CD8-positive, alpha-beta memory T cell (primary cell): ENCODE measurements at places on chromosomes 3 and 15.

- H3K27me3 ChIP-seq: no peaks in the 10 kb centered on the region
- no peak overlapping the region for H3K4me3 ChIP-seq
- DNase-seq: no peak
- H3K36me3 ChIP-seq: no peaks in the 10 kb centered on the region
These were observed 99.2 kb downstream of the FHIT start for GRCh38 chr3:61152071-61152470.

- H3K27me3 ChIP-seq: no peaks in the 10 kb centered on the region
- no peaks in the 10 kb centered on the region for H3K36me3 ChIP-seq
- no peak for DNase-seq
- peaks cover 28% of the 10 kb centered on the region for H3K4me1 ChIP-seq
- H3K4me3 ChIP-seq: no peak overlapping the region
- no peak overlapping the region for H3K27ac ChIP-seq
These were observed 162.7 kb upstream of the IQSEC1 start for GRCh38 chr3:13235897-13236296.

DNA sequence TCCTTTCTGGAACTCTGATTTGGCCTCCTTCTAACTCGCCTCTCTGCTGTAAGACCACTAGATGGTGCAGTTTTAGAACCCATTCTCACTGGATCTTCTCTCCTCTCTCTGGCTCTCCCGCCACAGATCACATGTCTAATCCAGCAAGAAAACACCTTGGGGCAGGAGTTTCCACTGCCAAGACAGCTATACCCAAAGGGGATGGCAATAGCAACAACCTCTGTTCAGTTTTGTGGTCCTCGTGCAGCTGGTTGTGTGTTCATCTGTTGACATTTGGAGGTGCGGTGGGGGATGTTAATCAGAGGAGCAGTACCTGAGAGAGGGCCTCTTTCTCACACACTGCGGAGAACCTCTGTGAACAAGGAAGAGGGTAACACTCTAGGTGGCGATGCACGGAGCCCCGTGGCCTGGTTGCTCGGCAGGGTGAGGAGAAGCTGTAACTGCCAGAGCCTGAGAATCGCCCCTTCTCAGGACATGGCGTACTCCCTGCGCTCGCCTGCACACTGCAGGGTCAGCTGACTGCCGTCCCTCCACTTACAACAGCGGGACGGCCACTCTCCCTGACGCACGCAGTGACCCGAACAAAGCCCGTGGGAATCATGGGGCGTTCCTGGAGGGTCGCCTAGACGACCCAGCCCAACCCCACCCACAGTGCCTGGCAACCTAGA, at the start of gene TEX55:
TEX55 (plus strand) TSS at position 666 of the 668 bp plus-strand sequence. CDS start 25 bp downstream, outside the sequence.
- no peak for DNase-seq
- H3K27me3 ChIP-seq: no peaks in the 10 kb centered on the region
- no peaks in the 10 kb centered on the region for H3K4me1 ChIP-seq
- H3K27ac ChIP-seq: no peak within 1 kb of the TSS
- no peak within 1 kb of the TSS for H3K4me3 ChIP-seq

DNA sequence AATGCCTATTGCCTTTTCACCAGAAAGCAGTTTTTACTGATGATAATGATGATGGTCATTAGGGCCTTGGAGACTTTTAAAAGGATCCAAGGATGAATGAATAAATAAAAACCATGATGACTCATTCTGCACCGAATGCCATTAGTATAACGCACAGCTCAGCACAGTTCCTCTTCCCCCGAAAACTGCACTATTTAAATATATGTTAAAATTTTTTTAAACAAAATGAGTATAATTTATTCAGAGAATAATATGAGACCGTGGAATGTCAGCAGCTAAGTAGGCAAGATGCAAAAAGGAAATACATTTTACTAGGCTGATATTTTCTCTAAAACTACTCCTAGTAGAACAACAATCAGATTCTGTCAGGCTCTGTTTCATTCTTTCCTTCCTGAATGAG, 83.4 kb upstream of the NANOGP8 start:
- DNase-seq: no peak
- no peak overlapping the region for H3K27ac ChIP-seq
- H3K4me3 ChIP-seq: no peak overlapping the region
- no peaks in the 10 kb centered on the region for H3K27me3 ChIP-seq

GRCh38 chr15:62899090-62899493, 143.5 kb upstream of the TPM1 start:
- no peak overlapping the region for H3K4me3 ChIP-seq
- DNase-seq: no peak
- no peaks in the 10 kb centered on the region for H3K4me1 ChIP-seq
- H3K27ac ChIP-seq: no peak overlapping the region

DNA sequence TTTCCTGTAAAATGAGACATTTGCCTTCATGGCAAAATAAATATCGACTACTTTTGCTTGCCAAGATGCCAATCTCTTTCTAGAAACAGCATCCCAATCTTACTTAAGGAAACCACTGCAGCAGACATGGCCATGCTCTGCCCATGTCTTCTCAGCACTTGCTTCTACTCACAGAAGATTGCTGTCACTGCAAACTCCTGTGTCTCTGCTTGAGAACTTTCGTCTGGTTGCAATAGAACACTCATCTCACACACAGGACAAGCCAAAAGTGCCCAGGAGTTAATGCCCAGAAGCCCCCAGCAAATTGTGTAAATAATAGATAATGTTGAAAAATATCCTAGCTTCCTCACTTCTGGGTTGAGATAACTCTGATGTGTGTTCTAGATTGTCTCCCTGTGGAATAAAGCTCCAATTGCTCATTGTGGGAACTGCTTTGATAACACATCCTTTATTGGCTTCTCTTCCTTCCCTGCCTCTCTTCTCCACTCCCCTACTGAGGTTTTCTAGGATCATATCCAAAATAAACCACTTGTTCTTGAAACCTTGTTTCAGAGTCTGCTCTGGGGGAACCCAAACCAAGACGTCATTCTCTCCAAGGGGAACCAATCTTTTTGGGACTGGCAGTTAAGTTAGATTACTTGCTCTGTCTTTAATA, 156.3 kb upstream of the STRIT1 start:
- H3K36me3 ChIP-seq: no peaks in the 10 kb centered on the region

DNA sequence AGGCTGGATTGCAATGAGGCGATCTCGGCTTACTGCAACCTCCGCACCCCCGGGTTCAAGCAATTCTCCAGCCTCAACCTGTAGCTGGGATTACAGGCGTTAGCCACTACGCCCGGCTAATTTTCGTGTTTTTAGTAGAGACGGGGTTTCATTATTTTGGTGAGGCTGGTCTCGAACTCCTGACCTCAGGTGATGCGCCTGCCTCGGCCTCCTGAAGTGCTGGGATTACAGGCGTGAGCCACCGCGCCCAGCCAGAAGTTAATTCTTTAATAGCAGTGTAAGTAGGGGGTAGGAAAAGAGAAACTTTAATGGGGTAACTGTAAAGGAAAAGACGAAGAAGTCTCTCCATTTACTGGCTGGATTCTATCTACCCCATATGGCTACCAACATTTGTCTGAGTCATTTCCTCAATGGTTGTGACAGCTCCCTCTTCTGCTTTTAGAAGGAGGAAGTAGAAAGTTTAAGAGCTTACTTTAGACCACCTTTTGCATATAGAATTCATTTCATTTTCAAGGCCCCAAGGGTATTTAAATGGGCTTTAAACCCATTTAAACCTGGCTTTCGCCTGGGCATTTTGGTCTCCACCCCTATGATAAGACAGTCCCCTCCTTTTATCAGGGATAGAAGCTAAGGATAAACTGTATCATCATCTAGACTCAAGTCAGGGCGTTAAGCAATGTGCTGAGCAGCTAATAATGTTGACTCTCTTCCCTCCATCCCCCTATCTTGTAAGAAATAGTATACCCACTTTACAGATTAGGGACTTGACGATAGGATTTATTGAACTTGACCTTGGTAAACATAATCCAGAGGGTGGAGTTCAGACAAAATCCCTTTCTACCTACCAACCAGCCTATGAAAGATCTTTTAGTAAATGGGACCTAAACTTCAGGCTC, 1.1 kb upstream of the CDV3 start:
- H3K4me1 ChIP-seq: peaks cover 34% of the 10 kb centered on the region
- no peaks in the 10 kb centered on the region for H3K27me3 ChIP-seq
- no peak for DNase-seq
- H3K27ac ChIP-seq: peak overlapping the region; percentile 79
- H3K4me3 ChIP-seq: peak overlapping the region; percentile 48

GRCh38 chr3:194935061-194935460, 249.4 kb downstream of the FAM43A start:
- no peak for DNase-seq
- H3K27ac ChIP-seq: no peak overlapping the region
- no peaks in the 10 kb centered on the region for H3K36me3 ChIP-seq
- no peaks in the 10 kb centered on the region for H3K4me1 ChIP-seq
- no peak overlapping the region for H3K4me3 ChIP-seq

GRCh38 chr3:167653760-167654159, at the start of gene WDR49:
TSS of gene WDR49 (minus strand) at chr3:167653942. CDS start at chr3:167653425, 517 bp downstream.
- no peaks in the 10 kb centered on the region for H3K36me3 ChIP-seq
- H3K27ac ChIP-seq: no peak within 1 kb of the TSS
- H3K4me1 ChIP-seq: no peaks in the 10 kb centered on the region
- no peak for DNase-seq
- H3K4me3 ChIP-seq: no peak within 1 kb of the TSS

GRCh38 chr3:129794311-129795185, 99.0 kb downstream of the TMCC1 start:
- H3K4me3 ChIP-seq: no peak overlapping the region
- H3K4me1 ChIP-seq: peaks cover 13% of the 10 kb centered on the region
- no peaks in the 10 kb centered on the region for H3K27me3 ChIP-seq
- H3K36me3 ChIP-seq: no peaks in the 10 kb centered on the region
- no peak for DNase-seq

DNA sequence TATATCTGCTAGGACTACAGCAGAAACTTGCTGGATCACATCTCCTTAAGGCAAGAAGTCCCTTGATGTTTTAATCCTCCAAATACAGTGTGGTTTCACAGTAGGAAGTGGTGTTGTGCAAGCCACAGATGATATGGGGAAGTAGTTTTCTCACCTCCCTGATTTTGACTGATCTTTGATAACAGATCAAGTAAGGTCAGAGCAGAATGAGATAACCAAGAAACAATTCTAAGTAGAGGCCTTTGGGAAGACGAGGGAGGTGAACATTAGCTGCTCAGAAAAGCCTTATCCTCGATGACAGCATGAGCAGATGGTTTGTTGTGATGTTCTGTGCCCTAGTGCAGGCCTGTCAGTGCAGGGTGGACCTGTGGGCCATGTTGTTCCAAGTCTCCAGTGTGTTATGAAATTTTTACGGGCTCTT, 61.3 kb downstream of the RIOX2 start:
- H3K27me3 ChIP-seq: no peaks in the 10 kb centered on the region
- H3K4me1 ChIP-seq: peaks cover 20% of the 10 kb centered on the region
- peak overlapping the region; percentile 33 for H3K4me3 ChIP-seq

DNA sequence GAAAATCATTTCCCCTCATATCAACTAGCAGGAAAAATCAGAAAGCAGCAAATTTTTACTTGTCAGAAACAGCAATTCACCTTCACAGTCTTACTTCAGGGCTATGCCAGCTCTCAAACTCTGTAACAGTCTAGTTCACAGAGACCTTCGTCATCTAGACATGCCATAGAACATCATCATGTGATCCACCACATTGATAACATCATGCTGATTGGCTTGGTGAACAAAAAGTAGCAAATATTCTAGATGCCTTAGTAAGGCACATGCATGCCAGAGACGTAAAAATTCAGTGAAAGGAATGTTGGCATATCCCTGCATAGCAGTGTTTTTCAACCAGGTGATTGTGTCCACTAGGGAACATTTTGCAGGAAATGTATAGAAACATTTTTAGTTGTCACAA, 8.6 kb upstream of the SCAPER start:
- DNase-seq: no peak
- no peaks in the 10 kb centered on the region for H3K4me1 ChIP-seq
- H3K27ac ChIP-seq: no peak overlapping the region
- H3K27me3 ChIP-seq: no peaks in the 10 kb centered on the region

GRCh38 chr3:186151077-186151971, 42.4 kb upstream of the ETV5 start:
- H3K27ac ChIP-seq: no peak overlapping the region
- peaks cover 3% of the 10 kb centered on the region for H3K27me3 ChIP-seq
- H3K36me3 ChIP-seq: no peaks in the 10 kb centered on the region
- DNase-seq: no peak

GRCh38 chr3:107899990-107900651, 190.7 kb downstream of the CD47 start:
- no peaks in the 10 kb centered on the region for H3K4me1 ChIP-seq
- DNase-seq: no peak
- H3K27me3 ChIP-seq: no peaks in the 10 kb centered on the region
- H3K36me3 ChIP-seq: no peaks in the 10 kb centered on the region

DNA sequence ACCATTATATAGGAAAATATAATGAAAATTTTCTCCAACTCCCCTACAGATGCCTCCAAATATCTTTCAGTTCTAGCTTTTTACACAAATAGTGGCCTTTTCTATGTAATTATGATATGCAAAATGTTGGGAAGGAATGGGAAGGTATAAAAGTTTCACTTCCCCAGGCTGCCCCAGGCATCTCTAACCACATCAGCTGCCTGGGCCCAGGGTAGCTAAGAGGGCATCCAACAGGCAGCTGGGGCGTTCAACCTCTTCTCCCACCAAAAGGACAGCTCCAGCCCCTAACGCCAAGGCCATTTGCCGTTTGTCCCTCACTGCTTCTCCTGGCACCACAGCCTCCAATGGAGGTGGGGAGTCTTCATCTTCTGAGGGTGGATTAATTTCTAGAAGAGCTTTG, 188.1 kb upstream of the TSC22D2 start:
- peaks cover 3% of the 10 kb centered on the region for H3K4me1 ChIP-seq
- no peak for DNase-seq
- no peak overlapping the region for H3K27ac ChIP-seq

DNA sequence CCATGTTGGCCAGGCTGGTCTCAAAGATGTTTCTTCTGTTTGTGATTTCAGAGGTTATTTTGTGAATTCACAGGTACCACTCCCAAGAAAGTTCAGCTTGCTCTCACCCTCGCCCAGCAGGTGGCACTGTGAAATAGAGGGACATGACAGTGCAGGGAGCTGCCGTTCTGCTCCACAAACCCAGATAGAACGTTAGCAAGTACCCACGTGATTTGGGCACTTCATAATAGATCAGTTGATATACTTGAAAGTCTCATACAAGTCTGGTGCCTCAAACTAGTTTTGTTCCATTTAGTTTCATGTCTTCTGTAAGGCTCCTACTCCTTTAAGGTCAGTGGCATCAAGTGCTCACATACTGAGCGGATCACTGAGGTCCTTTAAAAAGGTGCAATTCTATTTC, 45.5 kb downstream of the FILIP1L start:
- H3K4me1 ChIP-seq: peaks cover 23% of the 10 kb centered on the region
- H3K36me3 ChIP-seq: no peaks in the 10 kb centered on the region
- H3K4me3 ChIP-seq: no peak overlapping the region
